ENCODE measurements at places on chromosomes 7 and 10.

DNA sequence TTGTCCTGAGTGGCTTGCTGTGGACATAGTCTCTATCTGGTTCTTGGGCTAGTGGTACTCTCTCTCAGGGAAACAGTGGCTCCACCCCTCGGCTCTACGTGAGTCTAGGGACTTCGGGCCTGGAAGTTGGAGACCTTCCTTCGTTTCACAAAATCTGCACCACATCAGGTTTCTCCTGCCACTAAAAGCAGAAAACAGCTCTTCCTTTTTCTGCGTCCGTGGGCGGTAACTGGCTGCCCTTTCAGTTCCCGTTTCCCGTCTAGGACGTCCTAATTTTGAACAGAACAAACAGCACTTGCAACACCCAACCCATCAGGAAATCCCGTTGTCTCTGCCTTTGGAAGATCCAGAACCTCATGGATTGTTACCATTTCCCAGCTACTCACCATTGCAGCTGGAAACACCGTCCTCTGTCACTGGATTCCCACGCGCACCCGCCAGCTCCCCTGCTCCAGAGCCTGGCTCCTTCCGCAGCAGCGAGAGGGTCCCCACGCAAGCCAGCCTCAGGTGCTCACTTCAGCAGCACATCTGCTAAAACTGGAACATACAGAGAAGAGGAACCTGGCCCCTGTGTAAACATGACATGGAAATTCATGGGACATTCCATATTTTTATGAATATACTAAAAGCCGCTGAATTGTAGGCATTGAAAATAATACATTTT is 311.4 kb upstream of the AKR1E2 start:
- no peak for DNase-seq

DNA sequence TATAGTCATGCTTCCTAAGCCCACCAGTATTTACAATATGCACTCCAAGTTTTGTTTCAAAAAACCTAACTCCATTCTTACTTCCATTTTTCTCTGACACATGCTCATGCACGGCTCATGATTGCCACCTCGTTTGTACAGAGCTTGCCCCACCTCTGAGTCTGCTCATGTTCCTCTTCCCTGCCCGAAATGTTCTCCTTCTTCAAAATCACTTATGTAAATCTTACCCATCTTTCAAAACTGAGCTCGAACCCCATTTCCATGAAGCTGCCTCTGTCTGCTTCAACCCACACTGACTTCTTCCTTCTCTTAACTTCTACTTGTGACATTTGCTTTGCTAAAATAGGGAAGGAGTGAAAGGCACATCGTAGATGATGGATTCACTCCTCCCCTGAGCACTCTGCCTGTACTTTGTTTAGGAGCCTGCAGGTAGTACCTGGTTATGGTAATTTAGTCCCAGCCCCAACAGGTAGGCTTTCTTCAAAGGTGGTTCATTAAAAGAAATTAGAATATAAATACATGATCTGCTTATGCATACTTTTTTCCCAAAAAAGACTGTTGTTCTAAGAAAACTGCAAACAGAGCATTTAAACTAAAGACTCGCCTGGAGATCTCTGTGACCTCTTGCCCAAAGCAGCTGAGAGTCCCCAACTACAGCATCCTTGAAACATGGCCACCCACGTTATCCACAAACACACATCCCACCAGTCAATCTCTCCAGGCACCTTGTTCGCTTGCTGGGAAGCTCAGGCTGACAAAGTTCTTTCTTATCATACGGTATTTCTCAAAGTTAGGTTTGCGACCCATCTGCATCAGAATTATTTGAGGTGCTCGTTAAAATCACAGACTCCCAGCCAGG is 172.0 kb downstream of the DGKI start:
- DNase-seq: no peak

GRCh38 chr10:74118804-74119203 is 31.8 kb downstream of the AP3M1 start:
- peak; percentile 42 for DNase-seq

GRCh38 chr7:1231214-1232102 is 1.2 kb upstream of the UNCX start:
- DNase-seq: no peak

GRCh38 chr10:22573820-22574569 is 140.4 kb downstream of the PIP4K2A start:
- DNase-seq: peak; percentile 55

- DNase-seq: no peak
These were observed at the start of gene C10orf71 for GRCh38 chr10:49298983-49299815. Gene C10orf71 (plus strand): TSS chr10:49299170. CDS start chr10:49322546, 23,376 bp downstream.

DNA sequence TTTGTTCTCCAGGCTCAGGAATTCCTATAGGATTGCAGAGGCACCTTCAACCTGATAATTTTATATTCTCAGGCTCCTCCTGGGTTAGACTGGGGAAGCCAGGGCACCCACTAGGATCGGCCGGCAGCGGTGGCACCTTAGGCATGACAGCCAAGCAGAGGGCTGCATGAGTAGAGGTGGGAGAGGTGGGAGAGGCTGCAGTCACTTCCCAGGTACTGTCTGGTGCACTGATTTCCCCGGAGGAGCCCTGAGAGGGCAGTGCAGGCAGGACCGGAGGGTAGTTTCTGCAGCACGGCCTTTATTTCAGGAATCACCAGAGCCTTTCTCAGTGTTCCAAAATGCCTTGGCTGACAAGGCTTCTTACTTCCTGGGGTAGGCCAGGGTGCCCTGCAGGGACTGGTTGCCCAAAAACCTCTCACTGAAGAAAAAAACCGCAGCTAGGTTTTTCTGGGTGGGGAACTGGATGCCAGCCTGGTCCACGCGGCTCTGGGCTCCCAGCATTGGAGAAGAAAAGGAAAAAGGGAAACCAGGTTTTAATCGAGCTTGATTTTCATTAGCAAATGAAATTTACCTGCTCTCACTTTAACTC is 3.6 kb upstream of the HOXA13 start:
- no peak for DNase-seq

- DNase-seq: no peak
These were observed 95.4 kb downstream of the CCDC3 start for GRCh38 chr10:12906051-12906541.

- no peak for DNase-seq
These were observed 385.3 kb downstream of the ETV1 start for GRCh38 chr7:13604178-13604577.

DNA sequence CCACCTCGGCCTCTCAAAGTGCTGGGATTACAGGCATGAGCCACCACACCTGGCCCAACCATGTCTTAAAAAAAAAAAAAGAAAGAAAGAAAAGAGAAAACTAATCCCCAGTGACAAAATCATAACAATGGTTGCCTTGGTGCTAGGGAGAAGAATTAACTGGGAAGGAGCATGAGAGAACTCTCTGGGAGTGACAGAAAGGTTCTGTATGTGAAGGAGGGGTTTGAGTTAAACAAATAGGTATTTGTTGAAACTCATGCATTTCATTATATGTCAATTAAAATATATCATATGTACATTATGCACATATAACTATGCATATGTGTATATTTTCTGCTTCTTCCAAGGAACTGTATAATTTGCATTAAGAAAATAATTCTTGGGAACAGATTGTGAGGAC is 33.3 kb downstream of the INA start:
- DNase-seq: no peak

- no peak for DNase-seq
These were observed 565.4 kb downstream of the NXPH1 start for GRCh38 chr7:8998762-8999161.

GRCh38 chr10:51629934-51630639 is 69.3 kb downstream of the CSTF2T start:
- peak; percentile 31 for DNase-seq

- no peak for DNase-seq
These were observed 27.6 kb downstream of the ERLIN1 start for GRCh38 chr10:100158044-100158805.

GRCh38 chr10:75379817-75380216 is 21.7 kb downstream of the ZNF503 start:
- no peak for DNase-seq

GRCh38 chr7:49333180-49333881 is 409.0 kb downstream of the CDC14C start:
- DNase-seq: no peak

- peak; percentile 24 for DNase-seq
These were observed 56.4 kb upstream of the GNAI1 start for GRCh38 chr7:80078159-80078731.

- DNase-seq: no peak
These were observed 99.1 kb downstream of the GRID1 start for GRCh38 chr10:86267286-86268195.

GRCh38 chr7:36984710-36985312 is 260.5 kb upstream of the AOAH start:
- DNase-seq: no peak

DNA sequence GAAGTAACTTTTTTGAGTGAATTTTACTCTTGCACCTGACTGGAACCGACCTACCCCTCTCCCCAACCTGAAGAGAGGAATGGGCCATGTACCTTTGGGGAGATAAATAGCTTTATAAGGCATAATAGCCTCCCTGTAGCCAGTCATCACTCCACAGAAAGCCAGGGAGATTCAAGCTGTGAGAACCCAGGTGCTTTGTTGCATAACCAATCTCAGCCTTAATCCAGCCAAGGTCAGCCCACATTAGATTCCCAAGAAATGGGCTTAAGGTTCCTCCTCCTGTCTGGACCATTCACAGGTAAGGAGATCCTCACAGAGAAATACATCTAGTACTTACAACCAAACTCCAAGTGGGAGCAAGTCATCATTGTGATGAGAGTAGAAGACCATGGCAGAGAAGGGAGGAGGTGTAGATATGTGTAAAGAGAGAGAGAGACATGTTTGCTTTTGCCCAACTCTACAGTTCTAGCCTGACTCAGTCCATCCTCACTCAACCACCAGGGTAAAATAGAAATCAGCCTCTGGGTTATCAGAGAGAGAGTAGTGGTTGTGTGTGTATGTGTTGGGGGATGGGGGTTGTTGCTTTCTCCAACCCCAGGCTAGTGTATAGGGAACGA is 23.6 kb downstream of the SKIDA1 start:
- no peak for DNase-seq

- DNase-seq: no peak
These were observed 442.8 kb upstream of the PODXL start for GRCh38 chr7:131999193-131999592.

DNA sequence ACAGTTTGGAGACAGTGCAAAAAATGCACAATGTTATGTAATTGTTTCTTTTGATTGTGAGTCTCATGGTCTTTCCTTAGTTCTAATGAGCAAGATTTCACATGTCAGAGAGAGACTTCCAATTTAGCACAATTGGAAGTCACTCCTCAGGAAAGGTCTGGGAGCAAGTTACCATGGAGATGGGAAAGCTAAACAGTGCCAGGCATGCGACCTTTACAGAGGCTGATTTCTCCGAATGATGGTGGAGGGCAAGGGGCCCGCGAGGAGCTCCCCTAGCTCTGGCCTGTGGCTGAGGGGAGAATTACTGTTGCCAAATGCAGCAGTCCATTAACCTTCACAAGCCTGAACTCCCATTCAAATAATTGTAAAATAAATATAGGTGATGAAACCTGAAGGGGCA is 59.3 kb downstream of the CDCA7L start:
- DNase-seq: no peak

DNA sequence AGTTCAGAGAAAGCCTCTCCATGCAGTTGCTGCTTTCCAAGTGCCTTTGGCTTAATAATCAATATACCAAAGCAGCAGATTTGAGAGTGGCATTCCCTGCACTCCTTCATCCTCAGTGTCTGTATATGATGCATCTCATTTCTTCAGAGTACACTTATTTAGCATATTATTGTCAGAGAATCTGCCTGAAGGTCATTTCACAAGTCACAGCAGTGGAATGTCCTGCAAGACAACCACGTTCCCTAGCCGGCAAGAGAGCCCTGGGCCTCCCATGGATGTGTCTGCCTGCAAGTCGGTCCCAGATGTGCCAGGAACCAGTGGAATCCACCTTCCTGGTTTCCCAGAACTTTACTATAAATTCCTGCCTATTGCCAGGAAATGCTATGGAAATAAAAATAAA is 289.4 kb upstream of the IGFBP3 start:
- no peak for DNase-seq

GRCh38 chr7:65463184-65463583 is 89.5 kb downstream of the ZNF92 start:
- no peak for DNase-seq

GRCh38 chr10:118669020-118669791 is 73.8 kb upstream of the PRLHR start:
- DNase-seq: peak; percentile 79

DNA sequence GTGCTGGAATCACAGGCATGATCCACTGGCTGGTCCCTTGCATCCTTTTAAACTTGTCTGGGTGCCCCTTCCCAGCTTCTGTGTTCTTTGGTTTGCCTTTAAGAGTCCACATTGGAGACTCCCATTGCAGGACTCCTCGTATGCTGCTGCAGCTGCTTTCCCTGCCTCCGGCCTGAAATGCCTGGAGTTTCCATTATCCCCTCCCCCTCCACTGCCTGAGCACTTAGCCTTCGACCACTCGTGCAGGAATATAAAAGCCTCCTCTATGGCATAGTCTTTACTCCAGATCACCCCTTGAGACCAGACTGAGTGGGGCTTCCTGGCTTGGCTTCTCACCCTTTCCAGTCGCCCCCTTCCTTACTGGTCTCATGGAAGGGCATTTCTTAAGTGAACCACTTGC is 80.2 kb downstream of the RHOBTB1 start:
- no peak for DNase-seq

DNA sequence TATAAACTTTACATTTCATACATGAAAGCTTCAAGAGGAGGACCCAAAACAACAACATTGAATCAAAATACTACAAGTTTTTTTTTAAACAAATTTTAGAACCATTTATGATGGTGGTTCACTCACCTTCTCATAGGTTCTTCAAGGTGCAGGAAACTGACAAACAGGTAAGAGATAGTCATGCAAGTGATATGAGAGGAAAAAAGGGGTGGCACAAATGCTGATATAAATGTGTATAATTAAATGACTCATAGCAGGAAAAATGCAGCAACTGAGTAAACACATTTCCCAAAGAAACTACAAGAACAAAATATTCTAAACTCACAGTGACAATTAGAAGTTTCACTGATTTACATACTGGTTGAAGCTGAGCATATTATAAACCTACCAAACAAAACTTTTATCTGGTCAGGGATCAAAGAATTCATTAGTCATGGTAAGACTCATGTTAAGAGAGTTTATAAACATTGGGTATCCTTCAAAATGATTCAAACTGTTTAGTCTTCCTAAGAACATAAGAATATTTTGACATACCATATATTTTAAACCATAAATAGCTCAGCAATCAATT is 14.1 kb downstream of the ZWINT start:
- DNase-seq: no peak

DNA sequence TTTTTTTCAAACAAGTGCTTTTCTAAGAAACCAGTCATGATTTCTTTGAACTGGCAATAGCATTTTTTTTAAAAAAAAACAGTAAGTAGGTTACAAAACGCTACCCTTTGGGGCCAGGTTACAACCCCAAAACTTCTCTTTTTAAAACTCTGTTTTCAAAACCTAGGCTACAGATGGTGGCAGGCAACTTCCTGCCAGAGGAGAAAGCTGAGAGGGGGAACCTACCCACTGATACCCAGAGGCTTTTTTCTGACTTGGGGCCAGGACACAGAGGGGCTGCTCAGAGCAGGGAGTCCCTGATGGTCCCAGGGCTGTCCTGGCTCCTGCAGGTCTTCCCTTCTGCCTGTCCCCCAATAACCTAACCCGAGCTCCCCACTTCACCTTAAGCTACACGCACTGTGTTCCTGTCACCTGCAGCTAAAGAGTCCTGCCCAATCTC is 6.9 kb downstream of the STN1 start:
- no peak for DNase-seq
